Adrenal gland (tissue), 19 donors: ENCODE measurements at places on chromosomes 12 and 14.

DNA sequence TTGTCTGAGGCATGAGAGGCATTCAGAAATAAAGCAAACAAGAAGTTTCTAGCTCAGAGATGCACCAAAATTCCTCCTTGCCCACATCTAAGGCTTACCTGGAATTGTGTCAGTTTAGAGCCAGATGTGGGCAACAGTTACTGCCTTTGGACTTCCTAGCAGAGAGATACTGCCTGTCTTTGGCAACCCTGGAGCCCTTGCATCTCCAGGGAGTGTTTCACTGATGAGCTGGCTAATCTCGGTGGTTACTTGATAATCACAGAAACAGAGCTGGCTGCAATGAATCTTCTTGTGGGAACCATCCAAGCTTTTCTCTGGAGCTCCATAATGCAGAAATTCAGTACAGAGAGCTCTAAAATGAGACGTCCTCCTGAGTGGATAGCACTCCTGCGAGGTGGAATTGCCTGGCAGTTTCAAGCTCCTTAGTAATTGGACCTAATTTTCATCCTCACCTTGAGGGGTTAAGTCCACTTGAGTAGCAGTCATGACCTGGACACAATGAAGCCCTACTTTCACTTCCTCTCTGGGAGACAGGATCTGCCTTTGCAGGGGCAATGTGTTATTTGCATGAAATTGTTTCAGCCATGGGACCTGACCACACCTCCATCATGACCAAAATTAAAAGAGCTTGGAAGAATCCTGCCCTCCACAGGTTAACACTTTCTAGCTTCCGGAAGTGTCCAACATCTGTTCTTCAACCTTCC lies 108.8 kb upstream of the ARHGAP5 start:
- no peak for DNase-seq

DNA sequence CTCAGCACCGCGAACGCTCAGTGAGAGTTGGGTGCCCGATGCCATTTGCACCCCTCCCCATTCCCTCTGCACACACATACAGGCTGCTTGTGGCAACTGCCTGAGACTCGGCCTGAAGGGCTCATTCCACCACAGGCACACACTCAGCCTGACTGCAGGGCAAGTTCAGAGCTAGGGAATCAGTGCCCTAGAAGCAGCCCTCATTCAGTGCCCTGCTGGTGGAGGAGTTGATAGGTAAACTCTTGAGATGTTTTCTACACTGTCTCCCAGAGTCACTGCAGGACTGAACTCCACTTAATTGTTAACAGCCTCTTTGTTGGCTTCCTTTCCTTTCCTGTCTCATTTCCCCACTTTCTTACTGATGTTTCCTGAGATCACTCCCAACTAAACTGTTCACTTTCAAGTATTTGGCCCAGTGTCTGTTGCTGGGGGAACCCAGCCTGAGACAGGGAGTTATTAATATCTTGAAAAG lies 16.9 kb downstream of the PPP1R36 start:
- DNase-seq = no peak

DNA sequence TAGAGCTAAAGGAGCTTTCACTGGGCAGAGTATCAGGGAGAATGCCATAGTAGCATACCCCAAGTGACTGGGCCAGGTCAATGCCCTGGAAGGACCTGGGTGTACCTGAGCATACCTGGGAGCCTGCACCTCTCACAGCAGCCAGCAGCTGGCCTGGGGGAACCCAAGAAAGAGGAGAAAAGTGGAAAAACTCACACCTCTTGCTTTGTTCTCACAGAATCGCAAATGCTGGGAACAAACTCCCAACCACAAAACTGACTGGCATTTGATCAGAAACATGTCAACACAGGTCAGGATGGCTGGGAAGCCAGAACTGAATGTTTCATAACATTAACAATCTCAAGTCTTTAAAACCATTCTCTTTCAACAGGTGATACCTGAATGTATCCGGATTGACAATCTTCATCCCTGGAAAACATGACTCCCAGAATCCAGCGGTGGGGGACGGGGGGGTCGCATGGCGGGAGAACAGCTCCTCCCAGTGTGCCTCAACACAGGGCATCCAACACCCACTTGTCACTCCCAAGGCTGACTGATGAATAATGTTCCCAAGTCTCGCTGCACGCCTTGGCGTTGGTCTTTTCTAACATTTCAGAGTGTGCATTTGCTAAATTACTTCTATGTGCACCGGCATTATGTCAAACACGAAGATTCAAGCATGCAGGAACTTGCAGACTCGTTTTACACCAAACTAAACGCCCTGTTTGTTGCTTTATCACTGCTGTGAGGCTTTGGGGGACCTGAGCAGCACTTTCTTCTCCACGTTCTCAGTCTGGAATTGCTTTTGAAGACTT lies 7.9 kb downstream of the FOXN3 start:
- DNase-seq = peak; percentile 51

DNA sequence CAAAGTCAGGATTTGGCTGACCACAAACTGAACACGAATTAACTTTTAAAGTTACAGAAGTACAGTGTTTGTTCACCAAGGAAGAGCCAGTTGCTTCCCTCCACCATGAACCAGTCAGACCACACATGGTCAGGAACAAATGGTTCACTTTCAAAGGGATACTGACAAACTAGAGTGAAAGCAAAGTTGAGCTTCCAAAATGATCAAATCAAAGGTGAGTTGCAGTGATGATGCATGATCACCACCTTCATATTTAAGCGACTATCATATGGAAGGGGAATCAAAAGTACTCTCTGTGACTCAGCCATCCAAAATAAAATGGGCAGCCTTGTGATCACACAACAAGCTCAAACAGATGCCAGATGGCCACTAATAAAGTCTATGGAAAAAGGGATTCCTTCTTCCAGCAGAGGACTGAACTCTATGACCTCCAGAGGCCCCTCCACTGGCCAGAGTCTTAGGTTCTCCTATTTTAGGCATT lies 13.1 kb downstream of the NT5DC3 start:
- DNase-seq = no peak

DNA sequence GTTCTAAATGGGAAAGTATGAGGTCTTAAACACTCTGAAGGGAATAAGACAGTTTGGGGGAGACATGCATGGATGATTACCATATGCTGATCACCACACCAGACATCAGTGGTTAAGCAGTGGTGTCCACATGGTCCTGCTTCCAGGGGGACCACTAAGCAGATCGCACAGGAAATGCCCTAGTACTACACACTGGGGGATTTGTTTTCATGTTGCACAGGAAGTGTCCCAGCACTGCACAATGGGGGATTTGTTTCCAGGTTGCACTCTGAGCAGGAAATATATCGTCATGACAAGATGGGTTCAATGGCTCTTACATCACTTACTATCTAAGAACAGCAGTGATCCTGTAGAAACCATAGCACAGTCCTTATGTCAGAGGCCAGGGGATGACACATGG lies 245.5 kb downstream of the BCL11B start:
- DNase-seq = no peak

DNA sequence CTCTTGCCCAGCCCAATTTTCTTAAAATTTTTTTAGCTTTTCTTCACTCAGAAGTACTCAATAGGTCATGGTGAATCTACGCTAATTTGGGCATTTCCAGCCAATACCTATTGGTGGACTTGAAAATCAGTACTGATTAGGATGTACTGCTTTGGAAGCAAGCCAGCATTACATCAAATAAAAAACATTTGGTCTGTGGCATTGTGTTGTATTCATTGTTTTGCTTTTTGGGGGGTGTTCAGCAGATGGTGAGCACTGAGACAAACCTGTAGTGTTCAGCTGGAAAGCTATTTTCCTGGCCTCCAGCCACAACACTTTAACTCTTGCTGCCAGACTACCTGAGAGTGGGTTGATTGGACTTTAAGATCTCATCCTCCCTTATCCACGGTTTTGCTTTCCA lies 4.0 kb downstream of the MAPKAPK5 start:
- no peak for DNase-seq

DNA sequence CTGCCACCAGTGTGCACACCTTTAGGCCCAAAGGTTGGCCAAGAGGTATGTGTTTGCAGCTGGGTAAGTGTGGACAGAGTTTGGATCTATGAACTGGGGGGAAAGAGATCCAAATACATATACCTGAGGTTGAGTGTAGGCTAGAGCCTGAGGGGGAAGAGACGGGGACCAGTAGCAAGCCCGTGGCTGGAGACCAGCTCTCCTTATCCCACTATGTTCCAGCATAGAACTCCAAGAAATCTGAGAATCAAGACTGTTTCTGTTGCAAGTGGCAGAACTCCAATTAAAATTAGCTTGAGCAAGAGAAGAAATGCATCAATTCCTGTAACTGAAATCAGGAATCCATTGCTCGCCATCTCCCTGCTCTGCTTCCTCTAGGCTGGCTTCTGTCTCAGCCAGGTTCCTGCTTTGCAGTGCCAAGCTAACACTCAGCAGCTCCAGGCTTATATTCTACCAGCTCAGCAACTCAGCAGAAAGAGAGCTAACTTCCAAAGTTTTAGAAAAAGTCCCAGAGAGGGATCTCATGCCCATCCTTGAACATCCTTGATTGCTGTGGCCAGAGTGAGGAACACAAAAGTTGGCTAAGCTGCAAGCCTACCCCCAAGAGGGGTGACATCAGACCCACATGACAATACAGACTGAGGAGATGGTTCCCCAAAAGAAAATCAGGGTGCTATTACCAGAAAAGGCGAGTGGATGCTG lies 1.5 kb upstream of the PCK2 start:
- DNase-seq = no peak

GRCh38 chr12:109069307-109070271 lies 17.2 kb downstream of the USP30 start:
- DNase-seq = no peak
